ENCODE measurements at places on chromosomes 13 and 19. TPM values are rescaled to one million over a fixed set of nuclear protein-coding genes. Genes with fewer than 3 reads are reported as not detected.

Gene APOC1
- total RNA-seq: 4.1 TPM

Gene BIVM
- total RNA-seq: 25.3 TPM

Gene CPB2
- 0.67 TPM for total RNA-seq

Gene ZNF556
- not detected for total RNA-seq

Gene SPTBN4
- 2.7 TPM for total RNA-seq

Gene SIGLEC7
- total RNA-seq: 0.54 TPM

Gene GIPR
- total RNA-seq: 0.45 TPM

Gene STOML3
- total RNA-seq: not detected

Gene ZNF530
- 4.8 TPM for total RNA-seq

Gene ZNF793
- total RNA-seq: 10.6 TPM

DNA sequence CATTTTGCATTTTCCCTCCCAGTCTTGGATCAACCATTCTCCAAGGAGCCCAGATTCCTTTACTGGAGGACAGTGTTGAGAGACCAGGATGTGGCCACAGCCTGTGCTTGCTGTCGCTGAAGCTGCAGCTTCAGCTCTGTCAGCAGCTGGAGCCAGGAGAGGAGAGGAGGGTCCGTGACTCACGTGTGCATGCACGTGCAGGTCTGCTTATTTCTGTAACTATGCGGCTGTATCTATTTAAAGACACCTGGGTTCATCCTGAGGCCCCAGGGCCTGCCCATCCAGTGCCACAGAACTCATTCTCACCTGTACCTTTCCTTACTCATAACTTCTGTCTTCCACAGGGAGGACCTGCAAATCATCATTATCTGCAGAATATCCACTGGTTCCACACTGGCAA, 8.2 kb upstream of the LAMP1 start:
- no peak for DNase-seq

GRCh38 chr13:75440100-75440499, 41.9 kb downstream of the TBC1D4 start:
- DNase-seq: peak; percentile 21

- no peak for DNase-seq
These were observed 39.7 kb downstream of the PEPD start for GRCh38 chr19:33481863-33482262.

GRCh38 chr13:98405107-98405571, 171.8 kb downstream of the STK24 start:
- DNase-seq: no peak

- DNase-seq: no peak
These were observed 38.6 kb upstream of the ITM2B start for GRCh38 chr13:48194379-48194754.

DNA sequence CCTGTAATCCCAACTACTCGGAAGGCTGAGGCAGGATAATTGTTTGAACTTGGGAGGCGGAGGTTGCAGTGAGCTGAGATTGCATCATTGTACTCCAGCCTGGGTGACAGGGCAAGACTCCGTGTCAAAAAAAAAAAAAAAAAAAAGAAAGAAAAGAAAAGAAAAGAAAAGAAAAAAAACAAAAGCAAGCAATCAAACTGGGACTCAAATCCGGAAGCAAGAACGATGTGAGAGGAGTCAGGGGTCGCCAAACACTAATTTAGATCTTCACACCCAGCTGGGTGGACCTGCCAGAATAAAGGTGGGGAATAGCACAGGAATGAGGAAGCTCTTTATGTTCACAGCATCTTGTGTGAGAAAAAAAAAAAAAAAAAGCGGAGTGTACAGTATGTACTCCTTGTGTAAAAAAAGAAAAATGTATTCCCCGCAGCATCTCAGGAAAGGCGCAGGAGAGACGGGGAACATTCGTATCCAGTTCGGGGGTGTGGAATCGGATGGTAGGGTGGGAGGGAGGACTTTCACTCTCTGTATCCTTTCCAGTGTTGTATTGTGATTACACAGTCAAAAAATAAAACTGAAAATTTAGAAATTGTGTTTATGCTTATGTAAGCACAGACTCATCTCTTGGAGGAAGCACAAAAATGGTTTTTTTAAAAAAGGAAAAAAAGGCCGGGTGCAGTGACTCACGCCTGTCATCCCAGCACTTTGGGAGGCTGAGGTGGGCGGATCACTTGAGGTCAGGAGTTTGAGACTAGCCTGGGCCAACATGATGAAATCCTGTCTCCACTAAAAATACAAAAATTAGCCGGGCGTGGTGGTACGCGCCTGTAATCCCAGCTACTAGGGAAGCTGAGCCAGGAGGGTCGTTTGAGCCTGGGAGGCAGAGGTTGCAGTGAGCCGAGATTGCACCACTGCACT, 7.6 kb downstream of the DNAJB1 start:
- no peak for DNase-seq

DNA sequence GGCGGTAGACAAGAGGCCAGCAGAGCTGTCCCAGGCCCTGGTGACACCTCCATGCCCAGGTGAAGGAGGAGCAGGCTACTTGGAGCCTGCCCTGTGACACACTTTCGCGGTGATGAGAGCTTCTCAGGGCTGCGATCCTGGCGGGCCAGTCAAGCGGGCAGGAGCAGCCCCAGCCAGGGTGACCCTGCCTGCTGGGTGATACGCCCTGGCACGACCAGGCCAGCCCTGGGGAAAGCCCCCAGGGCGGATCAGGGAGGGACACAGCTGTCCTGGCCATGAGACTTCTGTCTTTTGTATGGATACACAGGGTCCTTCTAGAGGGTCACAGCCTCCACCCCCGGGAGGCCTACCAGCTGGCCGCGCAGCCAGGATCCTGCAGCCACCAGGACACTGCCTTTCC, 13.1 kb downstream of the DNM2 start:
- no peak for DNase-seq

GRCh38 chr19:15313649-15314279, 18.6 kb downstream of the BRD4 start:
- DNase-seq: no peak

DNA sequence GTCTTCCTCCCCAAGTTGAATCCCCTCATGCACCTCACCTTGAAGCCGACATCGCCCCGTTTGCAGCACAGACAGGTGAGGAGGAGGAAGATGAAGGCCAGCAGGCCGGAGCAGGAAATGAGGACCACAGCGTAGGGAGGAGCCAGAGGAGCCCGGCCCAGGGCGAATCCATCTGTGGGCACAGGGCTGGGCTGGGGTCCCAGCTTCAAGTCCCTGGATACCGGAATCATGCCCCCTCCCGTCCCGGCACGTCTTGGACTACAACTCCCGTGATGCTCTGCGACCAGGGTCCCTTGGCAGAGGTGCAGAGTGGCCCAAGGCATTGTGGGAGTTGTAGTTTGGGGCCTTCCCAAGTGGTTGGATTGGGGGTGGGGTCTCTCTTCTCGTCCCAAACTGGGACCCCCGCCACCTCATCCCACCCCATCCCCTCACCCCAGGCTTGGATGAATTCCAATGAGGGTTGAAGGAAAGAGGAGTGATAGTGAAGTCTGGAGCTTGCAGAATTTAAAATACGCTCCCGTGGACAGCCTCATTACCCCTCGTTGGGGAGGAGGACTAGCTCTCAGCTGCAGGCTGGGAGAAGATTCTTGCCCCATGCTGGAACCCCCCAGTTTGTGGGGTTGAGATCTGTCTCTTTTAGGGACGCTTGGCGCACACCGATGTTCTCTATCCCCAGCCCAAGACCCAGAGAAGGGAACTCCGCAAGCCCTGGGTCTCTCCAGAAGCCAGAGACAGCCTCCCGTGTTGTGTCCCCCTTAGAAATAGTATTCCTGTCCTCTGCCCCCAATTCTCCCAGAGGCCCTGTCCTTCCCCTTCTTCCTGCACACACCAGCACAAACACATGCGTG, 990 bp downstream of the LMTK3 start:
- peak; percentile 70 for DNase-seq

- DNase-seq: peak; percentile 88
These were observed 3.6 kb downstream of the PRMT1 start for GRCh38 chr19:49680421-49681351.

DNA sequence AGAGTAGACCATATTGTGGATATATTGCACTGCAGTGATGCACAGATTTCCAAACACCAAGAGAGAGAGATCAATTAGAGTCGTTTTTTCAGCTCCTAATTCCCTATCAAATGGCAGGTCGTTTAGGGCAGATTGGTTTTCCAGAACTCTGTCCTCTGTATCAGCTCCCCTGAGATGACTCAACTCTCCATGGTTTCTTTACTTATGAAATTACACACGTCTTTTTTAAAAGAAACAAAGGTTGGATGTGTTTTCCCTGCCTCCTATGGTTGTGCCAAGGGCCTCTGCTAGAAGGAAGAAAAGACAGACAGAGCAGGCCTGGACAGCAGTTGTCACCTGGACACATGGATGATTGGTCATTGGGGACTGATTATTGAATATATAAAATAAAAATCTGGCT, 478.1 kb upstream of the NBEA start:
- DNase-seq: no peak

GRCh38 chr13:111219950-111220349, 100.5 kb upstream of the TEX29 start:
- DNase-seq: no peak

GRCh38 chr13:112052213-112052612, 14.7 kb upstream of the SOX1 start:
- DNase-seq: no peak

DNA sequence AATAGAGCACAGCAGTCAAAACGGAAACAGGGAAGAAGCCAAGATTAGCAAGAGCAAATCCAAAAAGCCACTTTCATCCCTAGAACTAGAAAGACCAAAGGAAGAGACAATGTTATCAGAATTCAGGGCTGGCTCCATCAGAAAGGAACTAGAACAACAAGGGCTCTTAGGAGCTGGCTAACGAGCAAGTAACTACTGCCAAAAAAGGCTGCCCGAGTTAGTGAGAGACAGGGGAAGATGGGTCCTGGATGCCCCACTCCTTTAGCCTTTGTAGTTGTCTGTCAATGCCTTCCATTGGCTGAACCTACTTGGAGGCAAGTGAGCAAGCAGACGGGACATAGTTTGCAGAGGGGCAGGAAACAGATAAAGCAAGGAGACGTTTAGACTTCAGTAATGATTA, 240.4 kb downstream of the KLF12 start:
- no peak for DNase-seq

- DNase-seq: no peak
These were observed 7.5 kb upstream of the GPR183 start for GRCh38 chr13:99314640-99315176.

DNA sequence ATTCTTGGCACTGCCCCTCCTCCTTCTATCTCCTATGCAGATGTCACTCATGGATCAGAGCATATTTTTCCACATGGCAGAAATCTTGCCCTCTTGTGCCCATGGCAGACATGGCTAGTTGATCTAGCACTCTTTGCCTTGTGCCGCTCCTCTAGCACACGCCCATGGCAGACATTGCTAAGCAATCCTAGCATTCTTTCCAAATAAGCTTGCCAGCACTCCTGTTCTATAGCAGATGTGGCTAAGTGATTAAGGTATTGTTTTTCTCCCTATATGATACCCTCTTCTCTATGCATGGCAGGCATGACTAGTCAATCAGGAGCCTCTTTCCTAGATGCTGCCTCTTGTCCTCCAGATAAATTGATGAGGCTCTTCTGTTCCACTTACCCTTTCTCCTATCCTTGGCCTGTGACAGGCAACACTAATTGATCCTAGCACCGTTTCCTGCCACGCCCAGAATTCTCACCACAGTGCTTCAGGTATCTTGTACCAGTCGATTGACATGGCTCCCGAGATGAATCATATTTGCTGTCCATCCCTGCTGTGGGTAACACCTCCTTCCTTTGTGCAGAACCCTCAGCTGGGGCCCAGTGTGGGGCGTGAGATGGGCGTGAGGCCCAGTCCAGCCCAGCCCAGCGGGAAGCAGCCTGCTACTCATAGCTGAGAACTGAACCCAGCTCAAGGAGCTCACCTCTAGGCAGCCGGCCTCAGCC, 26.9 kb downstream of the TMED1 start:
- no peak for DNase-seq

- no peak for DNase-seq
These were observed 2020.6 kb upstream of the PCDH20 start for GRCh38 chr13:63436325-63436668.

DNA sequence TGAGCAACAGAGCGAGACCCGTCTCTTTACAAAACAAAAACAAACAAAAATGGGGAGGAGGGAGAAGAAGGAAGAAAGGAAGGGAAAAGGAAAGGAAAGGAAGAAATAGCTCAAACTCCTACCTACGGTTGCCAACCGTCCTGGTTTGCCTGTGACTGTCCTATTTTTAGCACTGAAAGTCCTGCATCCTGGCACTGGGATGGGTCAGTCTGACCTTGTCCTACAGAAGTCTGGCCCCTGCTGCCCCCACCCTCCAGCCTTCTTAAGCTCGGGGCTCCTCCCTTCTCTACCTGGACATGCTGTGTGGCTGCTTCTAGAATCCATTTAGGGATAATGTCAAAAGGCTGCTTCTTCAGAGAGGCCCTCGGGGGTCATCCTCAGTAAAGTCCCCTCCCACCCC, 1.2 kb upstream of the STXBP2 start:
- DNase-seq: no peak

GRCh38 chr19:50191216-50191615, 12.2 kb upstream of the MYH14 start:
- DNase-seq: no peak

GRCh38 chr19:18629166-18630088, 7.4 kb upstream of the KLHL26 start:
- DNase-seq: peak; percentile 27

- DNase-seq: no peak
These were observed 11.3 kb upstream of the UBL3 start for GRCh38 chr13:29861694-29862110.

- no peak for DNase-seq
These were observed 100.3 kb upstream of the DOCK9 start for GRCh38 chr13:99078017-99078771.

DNA sequence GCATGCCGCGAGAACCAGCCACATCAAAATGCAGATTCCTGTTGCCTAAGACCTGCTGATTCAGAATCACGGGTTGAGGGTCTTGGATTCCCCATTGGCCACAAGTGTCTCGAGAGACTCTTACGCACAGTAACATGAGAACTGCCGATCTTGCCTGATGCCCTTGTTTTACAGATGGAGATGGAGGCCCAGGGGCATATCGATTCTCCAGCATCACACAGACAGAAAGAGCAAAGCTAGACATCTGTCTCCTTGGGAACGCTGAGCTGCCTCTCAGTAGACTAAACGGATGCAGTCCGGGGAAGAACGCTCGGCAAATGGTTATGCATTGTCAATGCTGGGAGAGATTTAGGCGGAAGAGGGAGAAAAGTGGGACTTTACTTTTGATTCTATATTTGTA, 5.4 kb downstream of the NLRP12 start:
- DNase-seq: no peak

DNA sequence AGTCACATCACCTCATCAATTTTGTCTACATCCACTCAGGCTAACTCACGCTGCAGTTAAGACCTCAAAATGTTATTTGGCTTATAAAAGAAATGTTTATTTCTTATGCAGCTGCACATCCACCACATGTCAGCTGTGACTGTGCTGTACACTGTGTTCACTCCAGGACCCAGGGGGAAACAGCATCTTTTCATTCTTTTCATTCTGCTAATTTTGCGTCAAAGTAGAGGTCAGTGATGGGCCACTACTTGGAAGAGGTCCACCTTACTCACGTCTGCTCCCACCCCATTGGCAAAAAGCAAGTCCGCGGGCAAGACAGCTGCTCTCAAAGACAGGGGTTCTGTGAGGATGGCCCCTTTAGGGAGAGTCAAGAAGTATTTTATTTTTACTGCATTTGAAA, 4.5 kb upstream of the DCT start:
- no peak for DNase-seq

All from thyroid gland (tissue), 4 donors.